Activated gamma-delta T cell (primary cell): ENCODE measurements at places on chromosomes 6 and 20.

- DNase-seq, result no peak
These were observed 23.2 kb upstream of the PNPLA1 start for GRCh38 chr6:36246506-36247268.

GRCh38 chr20:38957235-38957876 lies 4.8 kb upstream of the DHX35 start:
- DNase-seq, result no peak

GRCh38 chr6:153436351-153436750 lies 305.3 kb upstream of the RGS17 start:
- DNase-seq, result no peak

DNA sequence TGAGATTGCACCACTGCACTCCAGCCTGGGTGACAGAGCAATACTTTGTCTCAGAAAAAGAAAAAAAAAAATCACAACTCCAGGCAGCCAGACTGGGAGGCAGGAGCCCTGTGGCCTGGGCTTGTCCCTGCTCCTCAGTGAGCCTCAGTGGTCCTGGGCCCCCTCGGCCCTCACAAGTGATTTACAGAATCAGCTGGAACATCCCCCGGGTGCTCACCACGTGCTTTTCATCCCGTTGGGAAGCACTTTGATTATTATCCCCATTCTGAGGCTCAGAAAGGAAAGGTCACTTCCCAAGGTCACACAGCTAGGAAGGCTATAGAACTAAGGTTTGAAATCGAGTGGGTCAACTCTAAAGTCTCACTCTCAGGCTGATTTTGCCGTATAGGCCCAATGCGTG lies 43.1 kb upstream of the TLDC2 start:
- DNase-seq, result no peak

- DNase-seq, result no peak
These were observed 54.6 kb upstream of the ECHDC1 start for GRCh38 chr6:127397729-127398630.

DNA sequence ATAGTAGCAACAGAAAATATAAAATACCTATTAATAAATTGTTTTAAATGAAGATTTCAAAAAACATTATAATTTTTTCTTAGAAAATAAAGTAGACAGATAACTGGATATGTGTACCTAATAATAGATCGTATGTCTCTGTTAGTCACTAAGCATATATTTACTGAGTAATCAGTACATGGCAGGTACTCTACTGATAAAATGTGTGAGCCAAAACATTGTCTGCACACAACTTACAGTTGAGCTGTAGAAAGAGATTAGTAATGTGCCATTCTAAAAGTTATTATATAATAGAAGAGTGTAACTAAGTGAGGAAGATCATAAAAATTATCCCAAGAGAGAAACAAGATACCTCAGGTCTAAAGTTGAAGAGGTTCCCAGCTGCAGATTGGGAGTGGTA lies 929.9 kb upstream of the EPHA7 start:
- DNase-seq, result no peak

DNA sequence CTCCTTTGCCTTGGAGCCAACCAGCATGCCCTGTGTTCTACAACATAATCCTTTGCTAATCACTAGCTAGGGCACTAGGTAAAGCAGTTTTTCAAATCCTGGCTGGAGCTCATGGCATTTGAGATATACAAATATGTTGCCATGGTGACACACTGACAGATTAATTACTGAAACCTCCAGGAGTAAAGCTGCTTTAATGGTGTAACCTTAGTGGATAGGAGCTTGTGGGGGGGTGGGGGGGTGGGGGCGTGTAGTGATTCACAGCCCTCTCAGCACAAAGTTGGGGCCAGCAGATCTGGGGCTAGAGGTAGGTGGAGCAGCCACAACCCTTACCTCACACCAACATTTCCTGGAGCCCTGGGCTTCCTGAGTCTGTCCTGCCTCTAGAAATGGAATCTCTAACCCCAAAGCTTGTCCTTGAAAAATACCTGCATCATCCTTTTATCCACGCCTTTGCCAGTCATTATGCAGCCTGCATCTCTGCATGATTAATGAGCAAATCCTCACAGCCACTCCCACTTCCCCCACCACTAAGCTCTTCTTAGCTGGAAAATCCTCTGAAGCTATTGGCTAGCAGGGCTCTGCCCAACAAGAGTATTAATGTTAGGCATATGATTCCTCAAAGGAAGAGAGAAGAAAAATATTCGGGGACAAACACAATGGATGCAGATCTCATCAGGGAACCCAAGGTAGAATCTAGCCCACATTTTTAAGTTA lies 84.5 kb upstream of the PRND start:
- no peak for DNase-seq

- no peak for DNase-seq
These were observed 50.0 kb upstream of the DST start for GRCh38 chr6:56692523-56693245.

DNA sequence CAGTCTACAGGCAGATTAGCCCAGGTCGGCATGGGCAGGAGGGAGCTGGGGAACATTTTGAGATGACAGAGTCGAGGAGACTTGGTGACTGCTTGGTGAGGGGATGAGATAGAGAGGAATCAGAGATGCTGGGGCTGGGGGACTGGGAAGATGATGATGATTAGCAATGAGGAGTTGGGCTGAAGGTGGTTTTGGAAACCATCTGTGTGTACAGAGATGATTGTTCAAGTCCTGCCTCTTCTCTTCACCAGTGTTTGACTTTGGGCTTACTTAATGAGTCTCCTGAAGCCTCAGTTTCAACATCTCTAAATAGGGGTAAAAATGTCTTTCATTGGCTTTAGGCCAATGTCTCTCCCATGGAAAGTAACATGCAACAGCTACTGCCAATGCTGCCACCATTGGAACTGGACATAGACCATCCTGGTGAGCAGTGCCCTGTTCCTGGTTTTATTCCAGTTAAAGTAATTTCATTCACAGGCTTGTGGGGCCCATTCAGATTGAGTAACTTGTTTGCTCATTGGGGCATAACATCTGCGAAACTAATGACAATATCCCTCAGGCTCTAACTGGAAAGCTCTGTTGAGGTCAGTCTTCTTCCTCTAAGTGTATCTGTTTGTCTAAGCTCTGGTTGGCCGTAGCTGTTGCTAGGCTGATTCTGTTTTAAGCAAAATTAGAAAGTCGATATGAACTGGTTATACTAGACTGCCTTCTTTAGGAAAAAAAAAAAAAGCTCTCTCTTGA lies 99.1 kb downstream of the ARMC2 start:
- no peak for DNase-seq

GRCh38 chr6:43468240-43468639 lies 9.1 kb upstream of the TJAP1 start:
- no peak for DNase-seq

GRCh38 chr6:31113861-31114540 lies 599 bp upstream of the PSORS1C1 start:
- DNase-seq, result no peak

DNA sequence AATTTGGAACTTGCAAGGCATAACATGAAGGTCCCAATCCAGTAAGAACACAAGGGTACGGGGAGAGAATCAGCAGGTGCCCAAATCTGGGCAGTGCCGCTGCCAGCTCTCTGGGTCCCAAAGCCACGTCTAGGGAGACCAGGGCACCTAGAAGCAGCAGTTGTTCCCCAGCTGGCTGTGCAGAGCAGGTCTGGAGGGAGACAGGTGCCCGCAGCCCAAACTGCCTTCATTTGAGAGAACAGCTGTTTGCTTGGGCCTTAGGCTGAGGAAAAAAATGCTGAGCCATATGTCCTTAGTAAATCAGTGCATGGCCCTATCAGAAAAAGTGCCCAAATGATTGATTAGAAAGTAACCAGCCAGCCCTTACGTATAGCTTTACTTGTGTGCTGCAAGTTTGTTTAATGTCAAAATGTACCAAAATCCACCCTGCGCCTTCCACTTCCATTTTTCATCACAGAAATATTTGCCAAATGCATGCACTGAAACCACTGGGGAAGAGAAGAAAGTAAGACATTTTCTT lies 9.1 kb upstream of the PRELID3B start:
- no peak for DNase-seq

GRCh38 chr20:63017826-63018411 lies 11.2 kb upstream of the BHLHE23 start:
- DNase-seq, result no peak

DNA sequence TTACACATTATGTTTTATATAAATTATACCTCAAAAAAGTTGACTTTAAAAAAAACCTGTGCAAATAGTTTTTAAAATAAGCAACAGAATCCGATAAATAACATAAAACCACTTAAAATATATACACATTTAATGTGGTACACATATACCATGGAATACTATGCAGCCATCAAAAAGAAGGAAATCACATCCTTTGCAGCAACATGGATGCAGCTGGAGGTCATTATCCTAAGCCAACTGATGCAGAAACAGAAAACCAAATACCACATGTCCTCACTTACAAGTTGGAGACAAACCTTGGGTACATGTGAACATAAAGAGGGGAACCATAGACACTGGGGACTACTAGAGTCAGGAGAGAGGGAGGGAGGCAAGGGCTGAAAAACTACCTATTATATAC lies 4.0 kb upstream of the DEFB121 start:
- DNase-seq, result no peak

- no peak for DNase-seq
These were observed 9.0 kb downstream of the MOCS3 start for GRCh38 chr20:50967586-50967985.

GRCh38 chr20:278181-278580 lies 12.4 kb downstream of the C20orf96 start:
- DNase-seq, result no peak

DNA sequence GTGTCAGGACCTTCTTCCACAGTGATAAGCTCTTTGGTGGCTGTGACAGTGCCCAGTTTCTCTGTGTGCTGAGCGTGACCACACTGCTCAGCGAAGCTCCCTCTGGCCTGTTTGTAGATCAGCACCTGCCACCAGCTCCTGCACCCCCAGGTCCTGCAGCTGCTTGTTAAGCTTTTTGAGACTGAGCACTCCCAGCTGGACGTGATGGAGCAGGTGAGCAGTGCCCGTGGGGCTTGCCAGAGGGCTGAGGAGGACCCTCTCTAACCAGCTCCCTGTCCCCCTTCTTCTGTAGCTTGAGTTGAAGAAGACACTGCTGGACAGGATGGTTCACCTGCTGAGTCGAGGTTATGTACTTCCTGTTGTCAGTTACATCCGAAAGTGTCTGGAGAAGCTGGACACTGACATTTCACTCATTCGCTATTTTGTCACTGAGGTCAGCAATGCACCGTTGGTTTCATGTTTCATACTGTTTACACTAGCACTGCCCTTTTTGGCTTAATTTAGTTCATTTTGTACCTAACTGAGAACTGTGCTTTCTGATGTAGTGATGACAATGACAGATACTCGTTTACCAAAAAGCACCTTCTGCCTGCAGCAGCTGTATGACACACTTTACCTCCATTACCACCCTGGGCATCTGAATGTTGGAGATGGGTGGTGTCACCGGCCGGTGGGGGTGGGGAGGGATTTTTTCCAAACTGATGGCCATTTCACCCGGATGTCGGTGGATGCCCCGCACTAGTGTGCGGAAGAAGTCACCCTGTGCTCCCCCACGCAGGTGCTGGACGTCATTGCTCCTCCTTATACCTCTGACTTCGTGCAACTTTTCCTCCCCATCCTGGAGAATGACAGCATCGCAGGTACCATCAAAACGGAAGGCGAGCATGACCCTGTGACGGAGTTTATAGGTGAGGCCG lies 12.5 kb downstream of the NELFCD start:
- no peak for DNase-seq

DNA sequence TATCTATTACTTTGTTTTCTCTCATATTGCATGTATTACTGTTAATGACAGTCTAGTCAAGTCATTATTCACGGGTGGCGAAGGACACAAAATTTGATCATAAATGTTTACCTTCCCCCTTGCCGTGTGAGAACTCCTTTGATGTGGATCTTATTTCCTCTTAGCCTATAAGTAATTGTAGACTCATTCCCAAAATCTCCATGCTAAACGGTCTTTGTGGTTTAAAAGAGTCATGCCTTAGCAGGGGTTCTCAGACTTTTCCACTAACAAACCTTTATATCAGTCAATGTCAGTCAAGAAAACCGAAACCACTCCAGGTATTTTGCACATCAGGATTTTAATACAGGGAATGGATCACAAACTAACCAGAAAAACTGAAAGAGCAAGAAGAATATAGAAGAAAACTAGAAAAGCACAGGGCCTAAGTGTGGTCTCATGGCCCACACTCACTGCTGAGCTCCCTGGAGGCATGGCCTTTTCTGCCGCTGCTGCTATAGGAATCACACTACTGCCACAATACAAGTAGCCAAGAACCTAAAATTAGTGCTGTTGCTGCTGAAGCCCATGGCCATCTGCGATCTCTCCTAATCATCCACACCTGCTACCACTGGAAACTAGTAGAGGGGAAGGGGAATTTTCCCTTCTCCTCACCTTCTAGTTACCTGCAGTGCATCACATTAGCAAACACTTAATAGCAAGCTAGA lies 186.0 kb upstream of the POU3F2 start:
- DNase-seq, result no peak

- DNase-seq, result no peak
These were observed 194.9 kb downstream of the BCAS1 start for GRCh38 chr20:53875452-53875851.

DNA sequence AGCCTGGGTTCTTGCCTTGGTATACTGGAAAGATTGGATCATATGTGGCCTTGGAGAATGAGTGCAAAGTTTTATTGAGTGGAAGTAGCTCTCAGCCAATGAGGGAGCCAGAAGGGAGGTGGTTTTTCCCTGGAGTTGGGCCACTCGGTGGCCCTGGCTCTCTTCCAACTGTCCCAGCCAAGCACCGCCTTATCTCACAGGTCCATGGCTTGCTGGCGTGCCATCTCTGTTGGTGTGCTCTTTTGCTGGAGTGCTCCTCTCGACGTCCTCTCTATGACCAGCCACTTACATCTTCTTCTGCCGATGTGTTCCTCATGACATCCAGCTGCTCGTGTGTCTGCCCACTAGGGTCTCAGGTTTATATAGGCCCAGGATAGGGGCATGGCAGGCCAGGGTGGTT lies 505.9 kb upstream of the SYNCRIP start:
- DNase-seq, result no peak

DNA sequence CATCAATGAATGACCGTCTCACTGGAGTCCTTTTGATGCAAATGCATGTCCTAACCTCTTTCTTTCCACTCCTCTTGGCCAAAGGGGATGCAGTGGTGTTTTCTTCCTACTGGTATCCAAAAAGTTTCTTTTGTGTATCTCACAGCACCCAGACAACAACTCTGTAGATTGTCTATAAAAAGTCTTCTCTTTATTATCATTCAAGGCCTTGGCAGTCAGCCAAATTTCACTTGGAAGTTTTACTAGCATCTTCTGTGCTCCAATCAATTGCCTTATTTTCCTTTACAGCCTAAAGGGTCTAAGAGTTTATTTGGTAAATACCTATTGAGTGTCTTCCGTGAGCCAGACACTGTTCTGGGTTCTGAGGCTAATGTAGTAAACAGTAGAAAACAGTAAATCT lies 150.2 kb upstream of the RNF217 start:
- DNase-seq, result no peak

- no peak for DNase-seq
These were observed 13.4 kb downstream of the LINC00237 start for GRCh38 chr20:21092806-21093205.

DNA sequence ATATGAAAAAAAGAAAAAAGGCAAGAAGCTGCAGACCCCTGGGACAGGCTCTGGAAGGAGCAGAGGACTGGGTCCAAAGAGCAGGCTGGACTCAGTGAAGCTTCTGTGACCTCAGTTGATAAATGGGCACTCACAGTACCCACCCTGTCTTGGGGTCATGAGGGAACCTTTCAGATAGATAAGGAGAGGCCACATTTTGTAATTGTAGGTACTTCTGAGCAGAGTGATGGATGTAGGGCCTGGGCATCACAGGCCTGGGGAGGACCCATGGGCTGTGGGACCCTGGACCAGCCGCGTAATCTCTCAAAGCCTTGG lies 79.3 kb downstream of the SLC24A3 start:
- DNase-seq, result no peak
